Stimulated activated CD4-positive, alpha-beta T cell treated with anti-CD3 and anti-CD28 coated beads, Interleukin-2, amount 100 ng/mL, for 4 hours (primary cell): ENCODE measurements at places on chromosomes 7 and 10.

- DNase-seq, result no peak
These were observed 1.1 kb upstream of the HOXA1 start for GRCh38 chr7:27096768-27097514.

GRCh38 chr10:69202332-69202731 is 17.8 kb upstream of the HKDC1 start:
- no peak for DNase-seq

- DNase-seq, result no peak
These were observed 3.7 kb downstream of the RGS10 start for GRCh38 chr10:119538632-119539358.

DNA sequence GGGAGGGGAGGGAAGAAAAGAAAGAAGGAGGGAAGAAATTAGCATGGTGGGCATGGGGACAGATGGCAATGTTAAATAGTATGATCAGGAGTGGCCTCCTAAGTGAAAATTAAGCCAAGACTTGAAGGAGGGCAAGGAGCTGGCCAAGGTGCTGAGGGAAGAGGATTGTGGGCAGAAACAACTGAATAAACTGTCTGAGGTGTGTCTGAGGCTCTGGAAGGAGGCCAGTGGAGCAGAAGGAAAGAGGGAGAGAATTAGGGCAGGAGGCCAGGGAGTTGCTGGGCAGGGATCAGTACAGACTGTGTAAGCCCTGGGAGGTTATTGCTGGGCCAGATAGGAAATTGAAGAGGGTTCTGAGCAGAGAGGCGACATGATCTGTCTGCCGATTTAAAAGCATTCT is 40.6 kb upstream of the VKORC1L1 start:
- no peak for DNase-seq

DNA sequence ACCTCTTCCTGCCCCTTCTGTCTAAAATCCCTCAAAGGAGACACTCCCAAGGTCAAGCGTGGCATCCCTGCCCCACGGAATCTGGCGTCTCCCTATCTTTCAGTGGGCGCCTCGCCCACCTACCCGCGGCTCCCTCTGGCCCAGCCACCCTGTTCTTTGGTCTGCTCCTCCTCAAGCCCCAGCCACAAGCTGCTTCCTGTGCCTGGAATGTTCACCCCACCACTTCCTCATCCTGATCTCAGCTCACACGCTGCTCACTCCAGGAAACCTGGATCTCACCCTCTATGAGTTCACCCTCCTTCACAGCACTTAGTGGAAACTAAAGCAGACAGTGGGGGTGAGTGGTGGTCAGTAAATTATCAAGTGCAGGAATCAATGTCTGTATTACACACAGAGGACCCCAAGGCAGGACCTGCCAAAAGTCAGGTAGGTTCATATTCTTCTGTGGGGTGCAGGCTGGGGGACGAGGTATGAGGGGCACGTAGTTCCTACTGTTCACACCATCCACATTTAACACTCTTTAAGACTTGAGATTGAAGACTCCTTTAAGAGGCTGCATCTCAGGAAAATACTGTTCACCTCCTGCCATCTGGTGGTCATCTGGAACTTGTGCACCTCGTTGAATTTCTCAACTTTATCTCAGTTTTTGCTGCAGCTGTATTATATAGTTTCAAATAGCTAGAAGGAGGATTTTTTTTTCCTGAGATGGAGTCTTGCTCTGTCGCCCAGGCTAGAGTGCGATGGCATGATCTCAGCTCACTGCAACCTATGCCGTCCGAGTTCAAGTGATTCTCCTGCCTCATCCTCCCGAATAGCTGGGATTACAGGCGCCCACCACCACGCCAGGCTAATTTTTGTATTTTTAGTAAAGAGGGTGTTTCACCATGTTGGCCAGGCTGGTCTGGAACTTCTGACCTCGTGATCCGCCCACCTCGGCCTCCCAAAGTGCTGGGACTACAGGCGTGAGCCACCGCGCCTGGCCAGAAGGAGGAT is 166.6 kb downstream of the ARHGAP21 start:
- no peak for DNase-seq

- no peak for DNase-seq
These were observed 93.2 kb downstream of the ADCYAP1R1 start for GRCh38 chr7:31145339-31145738.

DNA sequence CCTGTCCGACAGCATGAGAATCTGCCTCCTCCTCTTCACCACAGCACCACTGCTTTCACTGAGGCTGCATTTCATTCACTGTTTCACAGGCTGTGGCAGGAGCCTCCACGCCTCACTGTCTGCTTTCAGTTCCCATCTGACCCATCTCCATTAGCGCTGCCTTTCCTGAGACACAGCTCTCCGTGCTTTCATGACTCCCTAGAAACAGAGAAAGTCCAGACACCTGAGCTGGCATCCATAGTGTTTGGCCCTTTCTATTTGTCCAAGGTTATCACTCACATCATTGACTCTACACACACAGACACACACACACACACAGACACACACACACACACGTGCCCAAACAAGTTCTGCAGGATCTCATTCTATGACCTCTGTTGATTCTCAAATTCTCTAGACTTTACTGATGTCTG is 5.2 kb downstream of the LGI1 start:
- DNase-seq, result no peak

DNA sequence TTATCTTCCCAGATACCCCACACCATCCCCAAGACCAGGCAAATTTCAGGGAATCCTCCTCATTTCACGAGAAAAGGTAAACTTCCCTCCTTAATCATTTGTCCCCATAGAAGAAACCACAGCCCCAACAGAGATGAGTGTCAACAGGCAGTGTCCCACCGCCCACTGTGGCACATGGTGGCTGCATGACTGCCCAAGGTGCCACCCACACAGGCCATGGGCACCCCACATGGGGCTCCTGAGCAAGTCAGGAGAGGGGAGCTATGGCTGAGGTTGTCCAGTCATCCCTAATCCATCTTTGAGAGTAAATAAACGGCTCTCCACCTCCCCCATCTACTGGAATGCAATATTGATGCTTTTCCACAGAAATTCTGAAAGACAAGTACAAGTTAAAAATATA is 44.1 kb downstream of the ANTXRL start:
- DNase-seq, result no peak

- no peak for DNase-seq
These were observed 83.5 kb downstream of the BRAF start for GRCh38 chr7:140841166-140841715.
